Peyer's patch (tissue), 4 donors: ENCODE measurements at places on chromosomes 6 and 20. TPM values are rescaled to one million over a fixed set of nuclear protein-coding genes. Genes with fewer than 3 reads are reported as not detected.

Gene PDSS2
- 15.1 TPM for total RNA-seq

DNA sequence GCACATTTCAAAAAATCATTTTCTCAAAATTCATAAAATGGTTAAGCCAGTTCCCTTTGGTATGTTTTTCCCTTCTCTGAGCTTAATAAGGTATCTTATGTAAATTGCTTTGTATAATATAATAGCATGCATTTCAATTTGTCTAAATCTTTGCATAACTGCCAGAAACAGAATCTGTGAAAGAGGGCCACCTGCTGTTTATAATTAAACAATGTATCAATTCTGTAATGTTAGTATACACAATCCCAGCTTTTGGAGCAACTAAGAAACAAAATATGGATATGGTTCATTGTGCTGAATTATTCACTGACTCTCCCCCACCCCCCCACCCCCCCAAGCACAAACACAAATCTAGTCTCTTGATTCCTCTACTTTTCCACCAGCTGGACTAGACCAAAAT lies 54.8 kb downstream of the GPX5 start:
- DNase-seq, result no peak

Gene SLC22A3
- 2.5 TPM for total RNA-seq

DNA sequence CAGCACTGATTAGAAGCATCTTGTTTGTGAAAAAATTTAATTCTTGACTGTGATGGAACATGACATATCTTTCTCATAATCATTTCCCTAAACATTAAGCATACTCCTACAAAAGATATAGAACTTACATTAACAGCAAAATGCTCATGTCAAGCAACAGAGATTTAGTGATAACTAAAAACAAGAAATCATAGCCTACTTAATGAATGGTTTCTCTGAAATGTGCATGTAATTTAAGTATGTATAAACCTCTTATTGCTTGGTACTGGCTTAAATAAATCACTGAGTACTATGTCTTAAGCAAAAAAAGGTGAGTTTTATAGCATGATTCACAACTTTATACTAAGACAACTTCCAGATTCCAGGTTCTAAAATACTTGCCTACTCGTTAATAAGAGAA lies 9.3 kb downstream of the ROMO1 start:
- DNase-seq, result no peak

DNA sequence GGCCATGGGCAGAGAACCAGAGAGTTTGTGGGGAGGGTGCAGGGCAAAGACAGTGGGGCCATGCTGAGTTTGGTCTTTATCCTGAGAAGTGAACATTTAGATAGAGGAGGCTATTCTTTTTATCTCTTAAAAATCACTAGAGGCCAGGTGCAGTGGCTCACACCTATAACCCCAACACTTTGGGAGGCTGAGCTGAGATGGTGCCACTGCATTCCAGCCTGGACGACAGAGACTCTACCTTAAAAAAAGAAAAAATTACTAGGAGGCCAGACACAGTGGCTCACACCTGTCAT lies 8.7 kb downstream of the PXMP4 start:
- no peak for DNase-seq
